ENCODE measurements at places on chromosomes 2 and 18.

DNA sequence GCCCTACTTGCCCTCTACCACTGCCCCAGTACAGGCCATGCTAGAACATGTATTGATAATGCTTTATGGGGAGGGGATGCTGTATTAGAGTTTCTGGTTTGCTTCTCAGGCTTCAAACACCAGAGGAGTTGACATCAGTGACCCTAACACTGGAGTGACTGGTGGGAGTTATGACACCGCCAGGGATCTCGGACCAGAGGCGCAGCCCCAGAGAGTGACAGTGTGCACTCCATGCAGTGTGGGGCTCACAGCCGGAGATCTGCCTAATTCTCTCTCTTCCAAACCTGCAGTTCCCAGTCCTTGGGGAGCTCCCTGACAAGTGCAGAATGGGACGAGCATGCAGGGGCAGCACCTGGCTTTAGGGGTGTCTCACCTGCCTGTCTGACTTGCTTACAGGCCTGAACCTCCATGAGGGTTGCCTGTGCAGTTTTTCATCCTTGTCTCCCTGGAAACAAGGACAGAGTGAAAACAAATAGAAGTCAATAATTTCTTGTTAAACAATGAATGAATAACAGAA lies 244.9 kb upstream of the MYT1L start:
- DNase-seq = no peak

GRCh38 chr2:106523976-106524665 lies 37.0 kb downstream of the CD8B2 start:
- no peak for DNase-seq

GRCh38 chr2:102030855-102031527 lies 39.2 kb downstream of the IL1R2 start:
- no peak for DNase-seq

DNA sequence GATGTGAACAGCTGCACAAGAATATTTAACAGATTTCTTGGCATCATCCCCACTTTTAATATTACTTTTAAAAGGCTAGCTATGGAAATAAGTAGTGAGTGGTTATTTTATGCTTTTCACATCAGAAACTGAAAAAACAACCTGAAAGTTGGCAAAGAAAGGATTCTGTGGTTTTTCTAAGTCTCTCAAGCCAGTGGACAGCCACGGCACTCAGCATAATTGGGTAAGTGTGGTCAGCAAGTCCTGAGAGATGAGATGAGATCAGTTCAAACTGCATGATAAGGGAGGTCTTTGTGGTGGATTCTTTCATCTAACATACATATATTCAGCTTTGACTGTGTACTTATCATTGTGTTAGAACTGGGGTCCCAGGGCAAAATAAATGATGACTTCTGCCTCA lies 105.2 kb downstream of the LYPD6B start:
- DNase-seq = no peak

DNA sequence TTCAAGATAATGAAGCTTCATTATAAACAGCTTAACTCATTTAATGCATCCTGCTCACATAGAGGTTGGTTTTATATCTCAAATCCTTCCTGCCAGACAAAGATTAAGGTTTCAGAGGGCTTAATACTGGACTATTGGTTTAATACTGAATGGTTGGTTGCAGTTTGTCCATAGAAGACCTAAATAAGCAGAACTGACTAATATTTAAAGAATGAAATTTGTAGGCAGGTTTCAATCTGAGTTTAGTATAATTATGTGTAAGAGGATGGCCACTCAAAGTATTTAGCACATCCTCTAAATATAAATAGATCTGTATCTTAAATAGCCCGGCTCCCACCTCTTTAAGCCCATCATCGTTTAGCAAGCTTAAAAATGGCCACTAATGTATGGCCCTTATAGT lies 92.5 kb downstream of the EPB41L5 start:
- peak; percentile 6 for DNase-seq

GRCh38 chr2:125746321-125747164 lies 909.4 kb upstream of the GYPC start:
- no peak for DNase-seq
